Ascending aorta (tissue), 2 donors: ENCODE measurements at places on chromosomes 5 and 9.

DNA sequence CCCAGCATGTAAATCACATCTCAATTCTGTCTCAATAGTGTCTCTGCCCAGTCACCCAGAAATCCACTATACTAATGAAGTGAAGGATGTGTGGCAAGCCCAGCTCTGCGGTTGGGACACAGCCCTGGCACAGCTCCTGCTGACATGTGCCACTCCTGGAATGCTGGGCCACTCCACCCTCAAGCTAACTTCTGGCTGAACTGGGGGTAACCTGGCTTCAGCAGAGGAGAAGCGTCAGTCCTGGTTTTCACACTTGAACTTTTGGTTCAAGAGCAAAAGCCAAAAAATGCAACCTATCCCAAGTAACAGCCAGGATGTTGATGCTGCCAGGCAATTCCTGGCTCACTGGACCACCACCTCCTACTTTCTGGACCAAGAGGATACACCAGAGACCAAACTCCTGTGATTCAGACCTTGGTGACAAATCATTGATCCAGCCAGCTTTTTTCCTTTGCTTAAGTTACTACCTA, 86.4 kb downstream of the ARRDC3 start:
- peak; percentile 90 for DNase-seq

- no peak for DNase-seq
Observed at GRCh38 chr5:141878186-141878710, at the start of gene PCDH1. TSS of gene PCDH1 (minus strand) at chr5:141878410. CDS start at chr5:141878262, 148 bp downstream.

DNA sequence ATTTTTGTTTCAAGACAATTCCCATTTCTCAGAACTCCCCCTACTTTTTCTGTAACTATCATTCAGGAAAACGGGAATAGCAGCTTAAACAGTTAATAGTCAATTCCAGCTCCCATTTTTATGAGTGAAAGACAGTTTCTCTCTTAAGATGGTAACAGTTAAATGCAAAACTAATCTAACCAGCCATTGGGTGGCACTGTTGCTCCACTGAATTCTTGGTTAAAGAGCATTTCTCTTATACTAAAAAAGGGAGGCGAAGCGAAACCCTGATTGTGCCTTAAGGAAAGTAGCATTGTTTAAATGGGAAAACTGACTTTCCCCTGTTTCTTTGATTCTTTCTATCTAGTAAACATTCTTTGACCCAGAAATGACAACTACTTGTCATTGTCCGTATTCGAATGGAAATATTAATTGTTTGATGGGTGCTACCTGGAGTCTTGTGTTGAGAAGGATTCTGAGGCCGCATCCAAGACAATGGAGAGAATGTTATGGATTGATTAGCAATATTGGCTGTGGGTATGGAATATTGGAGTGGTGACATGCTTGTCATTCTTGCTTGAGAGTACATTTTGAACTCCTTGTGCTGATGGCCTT, 507.8 kb downstream of the MAT2B start:
- DNase-seq: no peak

- DNase-seq: no peak
Observed at GRCh38 chr9:95808011-95808410, 67.5 kb upstream of the ERCC6L2 start.

- DNase-seq: no peak
Observed at GRCh38 chr5:137565450-137565849, 66.3 kb upstream of the SPOCK1 start.

- DNase-seq: no peak
Observed at GRCh38 chr5:178114325-178115135, 1.2 kb downstream of the N4BP3 start.

DNA sequence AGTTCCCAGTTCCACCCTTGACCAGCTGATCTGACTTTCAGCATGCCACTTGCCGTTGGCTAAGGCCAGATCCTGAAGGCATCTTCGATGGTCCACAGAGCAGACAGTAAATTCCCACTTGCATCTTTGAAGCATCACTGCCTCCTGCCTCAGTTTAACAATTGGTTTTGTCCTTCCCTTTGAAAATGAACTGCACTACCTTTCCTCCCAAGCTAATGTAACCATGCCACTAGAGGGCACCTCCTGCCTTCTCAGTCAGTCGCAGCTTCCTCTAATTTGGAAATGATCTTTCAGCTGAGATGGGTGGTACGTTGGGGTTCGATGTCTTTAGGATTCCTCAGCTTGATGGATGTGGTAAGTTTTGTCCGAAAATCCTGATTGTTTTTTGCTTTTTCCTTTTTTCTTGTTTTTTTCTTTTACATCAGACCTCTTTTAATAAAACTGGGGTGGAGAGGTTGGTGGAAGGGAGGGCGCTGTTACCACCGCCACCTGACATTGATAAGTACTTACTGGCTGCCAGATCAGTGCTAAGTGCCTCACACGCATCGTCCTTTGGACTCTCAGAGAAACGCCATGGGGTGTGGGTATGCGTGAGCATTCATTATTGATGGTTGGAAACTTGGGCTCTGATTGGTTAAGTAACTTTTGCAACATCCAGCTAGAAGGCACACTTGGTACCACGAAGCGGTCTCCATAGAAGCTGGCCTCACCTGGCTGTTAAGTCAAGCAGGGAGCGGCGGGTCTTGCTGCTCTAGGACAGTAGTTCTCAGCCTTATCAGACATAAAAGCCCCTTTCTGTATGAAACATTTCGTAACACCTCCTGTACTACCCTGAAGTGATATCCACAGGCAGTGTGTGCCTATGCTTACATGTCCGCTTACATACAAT, 16.9 kb downstream of the PTTG1 start:
- no peak for DNase-seq

DNA sequence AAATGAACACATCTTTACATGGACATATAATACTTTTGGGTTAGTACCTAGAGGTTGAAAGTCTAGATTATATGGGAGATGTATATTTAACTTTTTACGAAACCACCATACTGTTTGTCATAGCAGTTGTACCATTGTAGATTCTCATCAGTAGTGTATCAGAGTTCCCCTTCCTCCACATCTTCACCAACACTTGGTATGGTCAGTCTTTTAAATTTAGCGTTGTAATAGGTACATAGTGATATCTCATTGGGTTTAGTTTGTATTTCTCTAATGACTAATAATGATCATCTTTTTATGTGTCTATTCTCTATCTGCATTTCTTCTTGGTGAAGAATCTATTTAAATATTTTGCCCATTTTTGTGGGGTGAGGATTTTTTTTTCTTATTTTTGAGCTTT, 137.5 kb downstream of the NR3C1 start:
- no peak for DNase-seq

DNA sequence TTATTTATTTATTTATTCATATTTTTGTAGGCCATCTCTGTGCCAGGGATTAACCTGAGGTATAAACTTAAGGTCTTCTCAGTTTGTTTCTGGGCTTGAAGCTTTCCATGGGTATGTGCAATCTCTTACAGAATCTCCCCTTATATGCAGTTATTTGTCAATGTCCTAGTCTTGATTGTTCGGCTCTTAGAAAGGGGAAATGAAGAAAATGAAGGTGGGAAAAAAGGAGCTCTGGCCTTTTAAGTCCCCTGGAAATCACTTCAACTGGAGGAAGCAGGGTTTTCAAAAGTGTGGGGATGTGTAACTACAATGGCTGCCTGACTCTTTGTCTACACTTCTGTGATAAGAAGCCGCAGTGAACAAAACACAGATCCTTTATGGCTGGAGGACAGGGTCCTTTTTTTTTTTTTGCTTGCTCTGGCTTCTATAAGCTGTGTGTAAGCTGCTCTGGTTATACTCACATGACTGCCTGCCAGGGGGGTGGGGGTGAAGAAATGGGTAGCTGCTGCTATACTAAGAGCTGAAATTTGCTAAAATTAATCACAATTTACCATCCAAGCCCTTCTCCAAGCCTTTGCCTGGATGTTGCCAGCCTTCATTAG, 33.7 kb downstream of the CENPP start:
- no peak for DNase-seq

DNA sequence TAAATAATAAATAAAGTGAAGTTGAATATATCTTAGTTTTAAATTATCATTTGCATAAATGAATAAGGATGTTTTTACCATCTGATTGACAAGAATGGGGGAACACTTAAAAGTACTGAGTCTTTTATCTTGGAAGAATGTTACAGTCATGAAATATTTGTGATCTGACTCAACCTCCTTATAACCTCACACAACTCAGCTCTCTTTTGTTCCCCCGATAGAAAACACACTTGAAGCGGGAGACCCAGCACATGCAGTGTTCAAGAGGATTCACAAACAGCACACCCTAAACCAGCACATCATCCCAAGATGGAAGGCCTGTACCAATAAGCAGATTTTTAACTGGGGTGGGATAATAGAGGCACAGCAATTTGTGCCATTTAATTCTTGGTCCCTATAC, 15.5 kb downstream of the BAAT start:
- no peak for DNase-seq

- DNase-seq: no peak
Observed at GRCh38 chr5:179301796-179302195, 43.5 kb downstream of the ADAMTS2 start.

GRCh38 chr9:127162046-127162863, 39.8 kb upstream of the ANGPTL2 start:
- no peak for DNase-seq

GRCh38 chr5:127876384-127876783, 173.2 kb downstream of the CCDC192 start:
- no peak for DNase-seq
